ENCODE measurements at places on chromosomes 16 and 17. TPM values are rescaled to one million over a fixed set of nuclear protein-coding genes. Genes with fewer than 3 reads are reported as not detected.

The GP1BA gene
- total RNA-seq = not detected

The TMC5 gene
- not detected for total RNA-seq

The PMFBP1 gene
- 0.32 TPM for total RNA-seq

The GAST gene
- not detected for total RNA-seq

Data from bronchial smooth muscle cell (primary cell).